ENCODE measurements at places on chromosomes 13 and 19.

- peak; percentile 28 for DNase-seq
Measured at GRCh38 chr19:43534816-43535761, 2.1 kb downstream of the ZNF575 start.

GRCh38 chr19:11171144-11171543 lies 15.6 kb upstream of the SPC24 start:
- no peak for DNase-seq

DNA sequence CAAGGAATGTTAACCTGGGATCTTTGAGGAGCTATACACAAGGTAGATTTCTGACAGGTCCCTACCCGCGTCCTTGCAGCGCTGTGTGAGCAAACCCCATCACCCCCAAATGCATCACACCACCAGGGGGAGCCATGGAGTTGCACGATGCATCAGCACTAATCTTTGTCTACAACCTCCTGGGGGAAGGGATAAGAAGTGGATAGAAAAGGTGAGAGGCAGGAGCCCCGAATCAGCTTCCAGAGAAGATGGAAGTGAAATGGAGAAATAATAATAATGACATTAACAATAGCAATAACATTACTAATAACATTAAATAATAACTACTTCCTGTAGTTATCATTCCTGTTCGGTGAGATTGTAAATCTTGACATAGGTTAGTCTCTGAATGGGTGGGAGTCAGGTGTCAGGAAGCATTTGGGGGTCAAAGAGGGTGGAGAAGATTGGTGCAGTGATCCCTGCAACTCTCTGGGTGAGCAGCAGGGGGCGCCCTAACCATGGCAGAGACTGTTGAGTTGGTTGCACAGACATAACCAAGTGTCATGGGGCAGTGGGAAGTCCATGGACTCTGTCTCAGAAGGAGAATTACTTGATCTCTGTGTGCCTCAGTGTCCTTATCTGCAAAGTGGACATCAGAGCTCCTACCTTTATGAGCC lies 16.5 kb downstream of the SIGLEC7 start:
- DNase-seq: peak; percentile 37

GRCh38 chr13:33326246-33326645 lies 40.7 kb upstream of the STARD13 start:
- no peak for DNase-seq

GRCh38 chr19:23183251-23183650 lies 66.4 kb downstream of the ZNF730 start:
- DNase-seq: no peak

DNA sequence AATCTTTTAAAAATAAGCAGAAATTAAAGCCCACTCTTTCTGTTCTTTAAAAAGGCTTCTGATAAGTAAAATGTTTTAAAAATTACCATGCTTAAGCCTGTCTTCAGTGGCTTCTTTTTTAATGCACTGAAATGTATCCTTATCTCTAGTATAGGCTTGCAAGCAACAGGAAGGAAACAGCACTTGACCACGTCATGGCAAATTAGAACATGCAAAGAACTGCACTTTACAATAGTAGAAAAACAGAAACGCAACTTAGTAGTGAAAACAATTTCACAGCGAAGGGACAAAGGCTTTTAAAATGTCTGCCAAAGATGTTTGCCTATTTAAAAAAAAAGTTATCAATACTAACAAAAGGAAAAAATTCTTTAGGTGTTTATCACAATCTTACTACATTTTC lies 36.3 kb downstream of the ELF1 start:
- no peak for DNase-seq

GRCh38 chr19:27657271-27658051 lies 1555.5 kb downstream of the UQCRFS1 start:
- DNase-seq: no peak

DNA sequence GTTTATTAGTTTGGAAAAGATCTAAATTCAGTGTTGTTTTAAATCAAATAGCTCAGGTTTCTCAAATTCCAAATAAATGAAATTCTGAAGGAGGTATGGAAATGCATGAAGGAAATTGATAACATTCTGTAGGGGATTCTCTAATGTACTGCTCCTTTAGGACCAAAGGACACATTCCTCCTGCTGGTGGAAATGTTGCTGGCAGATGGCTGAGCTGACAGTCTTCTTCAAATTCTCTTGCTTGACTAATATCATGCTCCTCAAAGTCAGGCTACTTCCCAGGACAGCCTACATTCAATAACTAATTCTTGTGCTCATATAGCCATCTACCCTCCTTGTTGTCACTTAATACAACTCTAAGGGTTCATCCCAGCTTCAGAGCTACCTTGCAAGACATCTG lies 1118.5 kb downstream of the PCDH9 start:
- DNase-seq: no peak

GRCh38 chr19:19554074-19555023 lies 16.3 kb downstream of the CILP2 start:
- peak; percentile 32 for DNase-seq

GRCh38 chr19:688214-688613 lies 7.0 kb downstream of the PRSS57 start:
- DNase-seq: no peak

- peak; percentile 23 for DNase-seq
Measured at GRCh38 chr13:91381371-91381770, 17.1 kb upstream of the GPC5 start.

- peak; percentile 15 for DNase-seq
Measured at GRCh38 chr13:80408270-80408669, 67.3 kb upstream of the SPRY2 start.

GRCh38 chr13:64311948-64312347 lies 2896.3 kb upstream of the PCDH20 start:
- DNase-seq: no peak

DNA sequence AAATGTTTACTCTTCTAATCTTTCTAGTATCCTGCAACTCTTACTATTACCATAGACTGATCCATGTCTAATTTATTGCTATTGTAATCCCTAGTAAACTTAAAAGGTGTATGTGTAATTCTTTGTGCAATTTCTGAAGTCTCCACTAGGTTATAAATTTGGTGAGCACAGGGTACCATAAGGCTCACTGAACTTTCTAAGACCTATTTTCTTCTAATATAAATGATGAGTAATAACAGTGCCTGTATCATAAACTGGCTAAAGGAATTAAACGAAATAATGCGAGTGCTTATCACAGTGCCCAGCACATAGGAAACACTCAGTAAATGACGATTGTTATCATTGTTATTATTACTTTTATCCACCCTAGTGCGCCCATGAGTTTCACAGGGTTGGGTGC lies 119.1 kb downstream of the KLF12 start:
- peak; percentile 9 for DNase-seq

DNA sequence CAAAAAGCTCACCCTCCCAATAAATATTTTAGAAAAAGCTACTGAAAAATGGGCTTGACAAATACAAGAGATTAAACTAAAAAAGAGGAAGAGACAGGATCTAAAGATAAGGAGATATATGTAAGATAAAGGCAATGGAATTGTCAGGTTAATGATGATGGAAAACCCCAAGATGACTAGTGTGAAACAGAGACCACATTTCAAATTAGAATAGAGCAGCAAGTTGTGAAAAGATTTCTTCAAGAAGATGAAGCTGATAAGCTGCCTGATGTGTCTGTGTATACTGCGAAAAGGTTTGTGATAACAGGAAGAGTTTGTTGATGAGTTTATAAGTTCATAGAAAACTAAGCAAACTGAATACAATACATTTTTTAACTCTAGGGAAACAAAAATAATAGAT lies 840.1 kb upstream of the SLITRK5 start:
- no peak for DNase-seq

- no peak for DNase-seq
Measured at GRCh38 chr19:38862321-38863059, 12.7 kb upstream of the HNRNPL start.

DNA sequence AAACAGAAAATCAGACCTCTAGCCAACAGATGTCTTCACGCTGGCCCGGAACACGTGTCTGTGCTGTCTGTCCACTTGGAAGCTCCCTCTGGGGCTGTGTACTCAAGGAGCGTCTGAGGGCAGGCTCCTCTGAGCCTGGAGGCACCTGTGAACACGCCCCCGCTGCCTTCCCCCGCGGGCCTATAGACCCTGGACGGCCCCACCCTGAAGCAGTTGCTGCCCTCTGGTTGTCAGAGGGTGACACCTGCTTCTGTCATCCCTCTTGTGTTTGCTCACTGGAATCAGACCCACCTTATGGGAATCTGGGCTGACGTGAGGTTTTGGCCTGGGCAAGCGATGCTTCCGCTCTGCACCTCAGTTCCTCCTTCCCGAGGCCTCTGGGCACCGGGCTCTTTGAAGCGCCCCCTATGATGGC lies 19.2 kb downstream of the EPN1 start:
- DNase-seq: no peak

DNA sequence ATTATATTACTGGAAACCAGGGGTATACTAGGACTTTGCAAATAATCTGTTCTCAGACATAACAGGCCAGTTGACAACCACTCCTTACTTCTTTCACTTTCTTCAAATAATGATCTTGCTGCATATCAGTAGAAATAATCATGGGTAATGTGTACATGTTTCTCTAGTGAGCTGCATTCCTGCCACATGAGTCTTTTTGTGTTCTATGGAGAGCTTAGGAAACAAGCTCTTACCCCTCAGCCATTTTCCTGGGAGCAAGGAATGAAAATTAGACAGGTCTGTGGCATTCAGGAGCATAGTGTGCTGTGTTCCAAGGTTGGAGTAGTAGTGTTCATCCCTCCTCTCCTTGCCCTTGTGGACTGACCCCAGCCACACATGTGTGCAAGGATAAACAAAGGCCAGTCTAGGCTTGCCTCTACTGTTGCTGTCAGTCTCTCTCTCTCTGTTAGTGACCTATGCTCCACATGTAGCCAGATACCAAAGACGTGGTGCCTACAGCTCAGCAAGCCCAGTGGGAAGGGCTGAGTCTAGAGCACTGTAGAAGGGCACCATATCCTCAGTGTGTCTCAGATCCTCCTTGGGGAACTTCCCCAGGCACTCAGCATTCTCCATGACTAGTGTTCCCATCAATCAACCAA lies 11.5 kb upstream of the OXGR1 start:
- no peak for DNase-seq

DNA sequence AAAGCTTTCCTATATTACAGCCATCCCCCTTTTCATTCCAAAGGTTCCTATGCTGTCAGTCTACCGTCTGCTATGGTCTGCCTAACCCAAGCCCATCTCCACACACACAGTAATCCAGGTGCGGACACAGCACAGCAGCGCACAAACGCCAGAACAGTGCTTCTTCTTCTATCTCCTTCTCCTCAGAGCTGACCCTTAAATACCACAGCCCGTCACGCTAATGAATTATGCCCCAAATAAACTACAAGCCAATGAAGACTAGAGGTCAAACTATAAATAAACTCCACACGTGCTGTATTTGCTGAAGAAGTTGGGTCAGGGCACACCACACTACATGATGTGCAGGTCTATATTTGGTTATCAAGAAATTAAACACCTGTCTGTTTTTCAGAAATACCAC lies 71.8 kb downstream of the TBC1D4 start:
- DNase-seq: no peak

GRCh38 chr13:28530729-28531076 lies 35.8 kb upstream of the FLT1 start:
- DNase-seq: peak; percentile 10

DNA sequence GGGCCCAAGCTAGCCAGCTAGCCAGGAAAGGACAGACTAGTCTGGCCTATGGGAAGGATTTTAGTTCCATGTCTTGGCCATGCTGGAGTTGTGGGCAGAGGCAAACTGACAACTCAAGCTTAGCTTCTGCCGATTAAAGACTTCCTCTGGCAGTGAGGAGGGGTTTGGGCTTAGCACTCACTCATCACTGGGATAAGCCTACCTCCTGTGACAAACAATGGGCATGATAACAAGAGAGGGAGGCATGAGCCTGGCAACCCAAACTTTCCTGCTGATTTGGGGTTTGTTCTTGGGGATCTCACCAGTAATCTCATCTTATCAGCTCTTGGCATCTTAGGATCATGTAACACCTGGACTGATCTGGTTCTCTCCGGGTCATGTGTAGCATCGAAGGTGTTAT lies 83.6 kb downstream of the KL start:
- no peak for DNase-seq

DNA sequence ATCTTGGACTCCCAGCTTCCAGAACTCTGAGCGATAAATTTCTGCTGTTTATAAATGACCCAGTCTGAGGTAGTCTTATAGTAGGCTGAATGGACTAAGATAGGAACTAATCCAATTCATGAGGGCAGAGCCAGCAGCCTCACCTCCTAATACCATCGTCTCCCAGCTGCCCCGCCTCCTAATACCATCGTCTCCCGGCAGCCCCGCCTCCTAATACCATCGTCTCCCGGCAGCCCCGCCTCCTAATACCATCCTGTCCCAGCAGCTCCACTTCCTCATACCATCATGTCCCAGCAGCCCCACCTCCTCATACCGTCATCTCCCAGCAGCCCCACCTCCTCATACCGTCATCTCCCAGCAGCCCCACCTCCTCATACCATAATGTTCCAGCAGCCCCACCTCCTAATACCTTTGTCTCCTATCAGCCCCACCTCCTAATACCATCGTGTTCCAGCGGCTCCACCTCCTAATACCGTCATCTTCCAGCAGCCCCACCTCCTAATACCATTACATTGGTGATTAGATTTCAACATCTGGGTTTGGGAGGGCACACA lies 2.4 kb upstream of the ARGLU1 start:
- DNase-seq: no peak

DNA sequence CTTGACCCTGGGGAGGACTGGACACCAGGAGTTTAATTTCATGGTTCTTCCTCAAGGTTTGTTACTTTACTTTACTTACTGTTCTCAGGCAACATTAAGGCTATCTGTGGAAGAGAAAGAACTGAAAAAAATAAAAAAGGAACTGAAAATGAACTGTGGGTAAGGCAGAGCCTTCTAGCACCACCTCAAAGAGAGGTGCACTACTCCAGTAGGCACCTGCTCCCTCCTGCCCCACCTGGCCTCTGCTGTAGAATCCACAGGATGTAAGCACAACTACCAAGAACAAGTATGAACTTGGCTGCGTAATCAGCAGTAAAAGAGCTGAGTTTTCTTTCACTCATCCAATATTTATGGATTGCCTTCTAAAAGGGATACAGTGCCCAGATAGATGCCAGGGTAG lies 12.2 kb downstream of the ZNF112 start:
- DNase-seq: no peak

- peak; percentile 45 for DNase-seq
Measured at GRCh38 chr13:27406178-27406939, 18.1 kb upstream of the GTF3A start.

GRCh38 chr19:46471116-46471733 lies at the start of gene PNMA8A:
Gene PNMA8A, minus strand, starts transcription at chr19:46471563. Its CDS starts 528 bp downstream, at chr19:46471035.
- peak; percentile 31 for DNase-seq

DNA sequence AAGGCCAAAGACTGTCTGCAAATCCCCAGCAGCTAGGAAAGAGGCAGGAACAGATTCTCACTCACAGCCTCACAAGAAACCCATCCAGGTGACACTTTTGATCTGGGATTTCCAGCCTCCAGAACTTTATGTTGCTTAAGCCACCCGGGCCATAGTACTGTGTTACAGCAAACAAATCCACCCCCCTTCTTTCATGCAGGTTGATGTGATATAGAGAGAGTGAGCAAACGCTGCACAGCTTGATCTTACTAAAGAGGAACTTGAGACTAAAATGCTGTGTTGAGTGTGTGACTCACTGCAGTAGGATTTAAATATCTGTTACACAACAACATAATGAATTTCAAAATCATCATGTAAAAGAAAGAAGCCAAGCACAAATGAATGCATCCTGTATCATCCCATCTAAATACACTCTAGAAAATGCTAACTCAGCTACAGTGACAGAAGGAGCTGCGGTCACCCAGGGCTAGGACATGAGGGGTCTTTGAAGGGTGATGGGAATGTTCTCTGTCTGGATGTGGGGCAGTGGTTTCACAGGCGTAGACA lies 32.2 kb downstream of the RCBTB2 start:
- DNase-seq: no peak

GRCh38 chr19:5934774-5935472 lies 20.9 kb downstream of the CAPS start:
- DNase-seq: no peak

GRCh38 chr13:40668335-40668734 lies 1.9 kb upstream of the FOXO1 start:
- DNase-seq: no peak
